ENCODE measurements at places on chromosomes 12 and 14.
A peak's percentile ranks its signal among the peaks of the same experiment; 100 is the strongest.

DNA sequence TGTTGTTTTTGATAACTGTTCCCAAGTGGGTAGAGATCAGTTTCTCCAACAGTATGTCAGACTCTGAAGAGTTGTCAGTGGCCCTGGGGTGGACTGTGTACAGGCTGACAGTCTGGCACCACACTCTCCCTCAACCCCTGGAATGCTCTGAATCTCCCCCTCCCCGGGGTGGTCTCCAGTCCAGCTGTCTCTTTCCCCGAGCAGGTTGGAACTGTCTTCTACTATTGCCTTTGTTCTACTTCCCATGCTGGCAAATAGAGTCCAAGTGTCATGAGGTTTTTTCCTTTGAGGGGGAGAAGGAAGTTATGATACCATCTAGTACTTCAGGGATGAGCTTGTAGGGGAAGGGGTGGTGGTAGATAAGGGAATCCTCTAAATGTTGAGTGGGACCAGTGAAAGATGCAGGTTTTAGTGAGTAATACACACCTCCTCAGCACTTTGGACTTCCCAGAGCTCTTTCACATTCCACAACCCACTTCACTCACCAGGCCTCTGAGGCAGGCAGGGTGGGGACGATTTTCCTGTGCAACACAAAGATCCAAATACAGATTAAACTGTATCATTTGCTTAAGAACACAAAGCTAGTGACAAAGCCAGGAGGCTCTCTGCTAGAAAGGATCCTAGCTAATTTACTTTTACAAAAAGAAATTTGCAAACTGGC lies 170.7 kb upstream of the GZMB start:
- DNase-seq = no peak

DNA sequence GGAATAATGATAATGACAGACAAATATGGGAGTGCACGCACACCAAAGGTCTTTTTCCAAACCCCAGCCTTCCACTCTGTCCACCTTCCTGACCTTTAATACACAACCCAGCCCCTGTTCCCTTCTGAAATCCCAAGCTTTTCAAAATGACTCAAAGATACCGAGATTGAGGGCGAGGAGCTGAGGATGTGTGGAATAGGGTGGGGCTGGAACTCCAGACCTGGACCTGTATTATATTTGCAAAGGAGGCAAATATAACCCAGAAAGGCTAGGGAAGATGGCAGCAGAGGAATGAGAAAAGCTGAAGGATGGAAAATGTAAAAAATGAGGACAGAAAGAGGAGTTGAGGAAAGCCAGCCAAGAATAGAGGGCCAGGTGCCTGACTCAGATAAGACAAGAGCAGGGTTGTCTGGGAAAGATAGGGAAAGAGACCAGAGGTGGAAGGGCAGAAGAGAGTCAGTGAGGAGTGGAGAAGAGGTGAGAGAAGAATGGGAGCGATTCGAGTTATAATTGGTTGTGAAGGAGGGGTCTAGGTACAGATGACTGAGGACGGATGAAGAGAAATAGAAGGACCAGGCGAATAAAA lies 1.0 kb upstream of the PTMS start:
- peak; percentile 47 for DNase-seq

- DNase-seq = no peak
These were observed 1.7 kb upstream of the SLC25A29 start for GRCh38 chr14:100307766-100308426.

GRCh38 chr14:50432131-50432530 lies 35.5 kb upstream of the CDKL1 start:
- no peak for DNase-seq

DNA sequence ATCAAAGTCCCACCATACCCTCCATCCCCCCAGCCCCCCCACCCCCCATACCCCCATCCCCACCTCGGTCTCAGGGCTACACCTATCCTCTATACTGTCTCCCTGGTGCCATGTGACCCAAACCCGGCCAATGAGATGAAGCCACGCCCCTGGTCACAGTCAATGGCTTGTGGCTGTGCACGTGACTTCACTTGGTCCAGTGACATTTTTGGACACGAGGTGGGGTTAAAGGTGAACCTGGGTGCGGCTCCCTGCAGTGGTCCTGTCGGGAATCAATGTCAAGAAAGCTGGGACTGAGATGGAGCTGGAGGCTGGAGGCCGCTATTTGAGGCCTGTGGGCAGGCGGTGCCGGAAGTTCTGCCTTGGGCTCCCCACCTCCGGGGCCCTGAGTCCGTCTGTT lies 100.7 kb upstream of the MAP1LC3B2 start:
- no peak for DNase-seq

- peak; percentile 10 for DNase-seq
These were observed 343.1 kb downstream of the FLRT2 start for GRCh38 chr14:85873006-85873405.

DNA sequence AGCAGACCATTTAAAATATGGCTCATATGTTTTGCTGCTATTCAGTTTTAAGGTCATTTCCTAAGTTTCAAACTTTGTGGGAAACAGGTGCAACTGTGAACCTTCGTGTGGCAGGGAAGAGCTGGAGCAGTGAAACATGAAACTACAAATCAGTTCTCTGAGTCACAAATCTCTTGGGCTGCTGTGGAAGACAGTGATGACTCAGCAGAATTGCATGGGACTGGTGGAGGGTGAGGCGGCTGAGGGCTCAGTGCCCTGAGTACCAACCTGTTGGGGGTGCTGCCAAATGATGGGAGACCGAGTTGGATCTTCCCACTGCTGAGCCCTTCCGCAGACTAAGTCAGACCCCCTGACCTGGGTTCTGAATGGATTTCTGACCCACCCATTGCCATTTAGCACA lies 8.4 kb upstream of the CALM1 start:
- DNase-seq = peak; percentile 26

- DNase-seq = no peak
These were observed 240.3 kb upstream of the TMPO start for GRCh38 chr12:98275131-98275475.

DNA sequence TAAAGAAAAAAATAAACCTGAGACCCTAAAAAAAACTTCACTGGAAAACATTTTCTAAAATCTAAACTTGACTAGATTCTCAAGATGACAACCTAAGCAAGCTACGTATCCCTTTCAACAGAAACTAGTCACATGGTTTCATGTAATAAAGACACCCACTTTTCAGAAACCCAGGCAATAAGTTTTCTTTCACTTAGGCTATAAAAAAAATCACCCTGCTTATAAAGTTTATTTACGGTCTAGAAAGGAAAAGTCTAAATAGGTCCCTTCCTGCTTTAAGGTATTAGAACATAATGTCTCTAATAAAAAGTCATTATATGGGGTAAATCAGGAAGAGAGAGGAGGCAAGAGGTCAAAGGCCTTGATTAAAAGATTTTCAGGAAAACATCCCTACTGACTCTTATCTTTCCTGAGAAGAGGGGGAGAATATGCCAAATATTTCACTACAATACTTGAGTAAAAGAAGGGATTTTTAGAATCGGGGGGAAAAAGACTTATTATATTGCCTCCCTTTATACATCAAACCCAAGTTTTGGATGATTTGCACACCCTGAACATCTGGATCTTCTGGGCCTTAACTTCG lies 9.5 kb downstream of the CLIP1 start:
- DNase-seq = no peak

GRCh38 chr12:109892748-109893147 lies 7.3 kb upstream of the TCHP start:
- no peak for DNase-seq

- no peak for DNase-seq
These were observed 162.6 kb upstream of the CCND2 start for GRCh38 chr12:4111010-4111409.

DNA sequence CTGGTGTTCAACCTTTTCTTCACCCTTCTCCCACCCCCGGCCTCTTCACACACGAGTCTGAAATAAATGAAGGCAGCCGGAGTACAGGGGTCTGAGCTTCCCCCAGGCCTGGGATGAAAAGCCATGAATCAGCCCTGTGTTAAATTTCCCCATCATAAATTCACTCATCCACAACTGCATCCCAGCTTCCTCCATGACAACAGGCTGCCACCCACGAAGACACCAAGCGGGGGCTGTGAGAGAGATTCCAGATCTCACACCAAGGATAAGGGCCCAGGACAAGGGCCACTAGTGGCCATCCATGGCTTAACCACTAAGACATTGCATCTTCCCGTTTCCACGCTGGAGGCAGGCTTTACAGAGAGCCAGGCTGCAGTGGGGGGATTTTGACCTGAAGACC lies 93.9 kb upstream of the NCOR2 start:
- no peak for DNase-seq

DNA sequence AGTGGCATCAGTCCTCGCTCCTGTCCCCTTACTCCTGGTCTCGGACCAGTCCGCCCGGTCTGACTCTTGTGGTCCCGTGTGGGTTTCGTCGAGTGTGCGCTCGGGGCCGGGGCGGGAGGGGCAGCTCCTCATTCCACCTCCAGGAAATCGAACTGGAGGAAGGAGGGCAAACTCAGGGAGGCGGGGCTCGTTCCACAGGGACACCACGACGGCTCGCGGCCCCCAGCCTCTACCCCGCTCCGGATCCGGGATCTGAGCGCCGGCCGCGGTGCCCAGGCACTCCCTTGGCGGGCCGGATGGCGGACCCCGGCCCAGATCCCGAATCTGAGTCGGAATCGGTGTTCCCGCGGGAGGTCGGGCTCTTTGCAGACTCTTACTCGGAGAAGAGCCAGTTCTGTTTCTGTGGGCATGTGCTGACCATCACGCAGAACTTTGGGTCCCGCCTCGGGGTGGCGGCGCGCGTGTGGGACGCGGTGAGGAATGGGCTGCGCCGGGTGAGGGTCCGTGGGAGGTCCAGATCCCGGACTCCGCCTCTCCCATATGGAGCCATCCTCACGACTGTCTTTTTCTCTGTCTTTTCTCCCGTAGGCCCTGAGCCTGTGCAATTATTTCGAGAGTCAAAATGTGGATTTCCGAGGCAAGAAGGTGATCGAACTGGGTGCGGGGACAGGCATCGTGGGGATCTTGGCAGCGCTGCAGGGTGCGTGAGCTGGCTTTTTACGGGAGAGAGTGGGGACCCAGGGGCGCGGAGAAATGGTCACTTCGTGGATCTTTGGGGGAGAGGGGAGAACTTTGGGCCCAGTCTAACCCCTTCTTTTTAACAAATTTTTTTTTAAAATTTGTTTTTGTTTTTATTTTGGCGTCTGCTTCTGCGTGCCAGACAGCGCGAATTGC lies at the start of gene EEF1AKMT3:
Gene EEF1AKMT3 (plus strand): TSS at position 186 of the 894 bp plus-strand sequence. CDS start 111 bp downstream, at position 297.
- peak; percentile 77 for DNase-seq

DNA sequence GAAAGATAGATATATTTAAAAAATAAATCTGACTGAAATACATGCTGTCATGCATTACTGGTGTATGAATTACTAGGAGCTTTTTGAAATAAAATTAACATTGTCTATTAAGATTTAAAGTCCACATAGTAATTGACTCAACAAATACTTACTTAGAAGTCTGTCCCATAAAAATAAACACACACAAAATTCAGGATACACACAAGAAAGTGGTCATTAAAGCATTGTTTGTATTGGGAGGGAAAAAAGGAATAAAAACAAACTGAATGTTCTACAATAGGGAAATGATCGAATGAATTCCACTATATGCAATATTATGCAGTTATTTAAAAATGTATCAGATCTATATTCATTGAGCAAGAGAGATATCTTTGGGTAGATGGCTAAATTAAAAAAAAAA lies 118.9 kb downstream of the SLC38A1 start:
- DNase-seq = no peak

DNA sequence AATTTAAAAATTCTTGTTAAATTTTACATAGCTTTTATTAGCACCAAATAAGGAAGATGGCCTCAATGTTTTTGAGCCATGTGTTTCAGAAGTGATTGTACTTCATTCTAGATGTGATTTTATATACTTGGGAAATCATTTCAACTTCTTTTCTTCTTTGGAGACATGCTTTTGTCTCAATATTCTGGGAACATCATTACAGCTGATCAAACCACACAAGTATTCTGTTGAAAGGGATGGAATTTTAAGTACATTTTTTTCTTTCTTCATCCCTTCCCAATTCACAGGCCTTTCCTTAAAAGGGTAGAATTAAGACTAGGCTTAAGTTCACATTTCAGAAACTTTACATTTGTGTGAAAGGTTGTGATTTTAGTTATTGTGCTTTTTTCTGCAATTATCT lies 66.4 kb downstream of the PAPOLA start:
- DNase-seq = no peak

GRCh38 chr14:63737582-63738006 lies 9.7 kb upstream of the SGPP1 start:
- no peak for DNase-seq

GRCh38 chr14:33165144-33165925 lies 226.7 kb downstream of the NPAS3 start:
- DNase-seq = no peak

GRCh38 chr14:96055065-96055752 lies 16.0 kb downstream of the C14orf132 start:
- DNase-seq = no peak

DNA sequence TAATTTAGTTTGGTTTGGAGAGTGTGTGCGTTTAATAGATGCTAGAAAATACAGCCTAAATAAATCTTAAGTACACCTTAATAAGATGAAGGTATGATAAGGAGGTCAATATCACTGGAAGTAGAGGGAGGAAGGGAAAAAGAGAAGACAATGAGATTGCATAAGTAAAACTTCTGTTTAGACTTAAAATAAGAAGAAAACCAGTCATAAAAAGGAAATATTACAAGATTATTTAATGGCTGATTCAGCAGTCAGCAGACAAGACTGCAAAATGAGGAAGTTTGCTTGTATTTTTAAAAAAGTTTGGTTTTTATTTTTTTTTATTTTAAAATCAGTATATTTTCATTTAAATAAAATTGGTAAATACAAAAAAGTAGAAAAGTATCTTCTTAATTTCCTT lies 3.2 kb downstream of the SLC38A6 start:
- DNase-seq = no peak

DNA sequence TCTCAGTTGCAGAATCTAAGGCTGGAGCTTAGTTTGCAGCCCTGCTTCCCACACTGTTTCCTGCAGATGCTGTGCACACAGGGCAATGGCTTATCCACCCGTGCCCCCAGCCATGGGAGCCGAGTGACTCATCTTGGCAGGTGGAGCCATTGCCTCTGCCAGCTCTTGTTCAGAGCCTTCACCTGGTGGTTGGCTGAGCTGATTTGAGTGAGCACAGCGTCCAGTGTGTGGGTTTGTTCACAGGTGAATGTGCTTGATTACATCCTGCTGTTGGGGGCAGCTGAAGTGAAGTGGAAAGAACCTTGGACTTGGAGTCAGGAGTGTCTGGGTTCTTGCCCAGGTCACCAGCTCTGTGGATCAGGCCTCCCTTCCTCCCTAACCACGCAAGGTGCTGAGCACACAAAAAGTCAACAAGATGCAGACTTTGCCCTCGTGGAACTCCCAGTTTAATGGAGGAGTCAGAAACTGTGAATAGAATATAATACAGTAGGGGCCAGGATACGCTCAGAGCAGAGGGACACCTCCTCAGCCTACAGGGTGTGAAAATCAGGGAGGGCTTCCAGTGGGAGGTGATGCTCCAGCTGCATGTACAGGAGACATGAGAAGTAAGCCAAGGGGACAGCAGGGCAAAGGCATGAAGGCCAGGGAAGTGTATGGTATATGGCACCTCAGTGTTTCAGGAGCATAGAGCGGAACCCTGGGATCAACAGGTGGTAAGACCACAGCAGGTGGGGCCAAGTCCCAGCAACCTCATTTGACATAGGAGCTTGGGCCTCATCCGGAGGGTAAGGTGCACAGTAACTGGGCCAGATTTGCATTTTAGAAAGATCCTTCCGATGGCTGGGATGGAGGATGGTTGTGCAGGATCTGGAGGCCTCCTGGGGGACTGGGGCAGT lies 22.8 kb downstream of the JDP2 start:
- DNase-seq = no peak

All from NCI-H524 (cell line).